ENCODE measurements at places on chromosomes 11 and 22.

DNA sequence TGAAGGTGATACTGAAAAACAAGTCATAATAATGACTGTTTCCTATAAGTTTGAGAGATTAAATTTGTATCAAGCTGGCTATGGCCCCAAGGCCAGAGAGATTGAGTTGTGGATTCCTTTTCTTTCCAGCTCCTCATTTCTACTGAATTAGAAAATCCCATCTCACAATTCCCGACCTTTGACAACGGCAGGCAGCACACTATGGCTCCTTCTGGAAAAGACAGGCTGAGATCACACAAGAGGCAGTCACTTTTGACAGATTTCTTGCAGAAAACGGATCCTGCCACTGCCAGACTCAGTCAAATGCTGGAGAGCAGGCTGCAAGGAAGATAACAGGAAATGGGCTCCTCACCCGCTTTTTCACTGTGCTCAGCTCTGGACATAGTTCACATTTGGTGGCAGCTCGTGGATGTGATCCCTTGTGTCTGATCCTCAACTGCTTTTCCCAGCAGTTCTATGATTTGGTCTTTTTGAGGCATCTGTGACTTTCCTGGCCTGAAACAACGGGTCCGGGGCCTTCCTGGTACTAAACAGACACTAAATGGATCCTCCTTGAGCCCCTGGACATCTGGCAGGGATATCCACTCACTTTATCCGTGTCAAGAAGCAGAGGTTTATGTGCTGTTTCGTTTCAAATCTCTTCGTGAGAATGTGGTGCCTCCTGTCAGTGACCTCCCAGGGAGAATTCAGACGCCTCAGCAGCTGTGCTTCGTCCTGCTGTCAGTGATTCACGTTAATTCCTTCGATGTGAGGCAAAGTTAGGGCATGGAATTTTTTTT, 26.1 kb upstream of the RTL6 start:
- DNase-seq = no peak

GRCh38 chr11:94948070-94948617, 25.2 kb downstream of the CWC15 start:
- peak; percentile 37 for DNase-seq

GRCh38 chr11:126034933-126035425, 27.7 kb downstream of the CDON start:
- DNase-seq = no peak

GRCh38 chr22:37460684-37461083, 25.5 kb downstream of the MFNG start:
- DNase-seq = no peak

GRCh38 chr11:2653198-2653551, 46.6 kb downstream of the KCNQ1OT1 start:
- no peak for DNase-seq

GRCh38 chr11:73971175-73971719, 11.4 kb downstream of the UCP2 start:
- no peak for DNase-seq

GRCh38 chr11:697811-698311, 2.2 kb downstream of the TMEM80 start:
- DNase-seq = no peak

DNA sequence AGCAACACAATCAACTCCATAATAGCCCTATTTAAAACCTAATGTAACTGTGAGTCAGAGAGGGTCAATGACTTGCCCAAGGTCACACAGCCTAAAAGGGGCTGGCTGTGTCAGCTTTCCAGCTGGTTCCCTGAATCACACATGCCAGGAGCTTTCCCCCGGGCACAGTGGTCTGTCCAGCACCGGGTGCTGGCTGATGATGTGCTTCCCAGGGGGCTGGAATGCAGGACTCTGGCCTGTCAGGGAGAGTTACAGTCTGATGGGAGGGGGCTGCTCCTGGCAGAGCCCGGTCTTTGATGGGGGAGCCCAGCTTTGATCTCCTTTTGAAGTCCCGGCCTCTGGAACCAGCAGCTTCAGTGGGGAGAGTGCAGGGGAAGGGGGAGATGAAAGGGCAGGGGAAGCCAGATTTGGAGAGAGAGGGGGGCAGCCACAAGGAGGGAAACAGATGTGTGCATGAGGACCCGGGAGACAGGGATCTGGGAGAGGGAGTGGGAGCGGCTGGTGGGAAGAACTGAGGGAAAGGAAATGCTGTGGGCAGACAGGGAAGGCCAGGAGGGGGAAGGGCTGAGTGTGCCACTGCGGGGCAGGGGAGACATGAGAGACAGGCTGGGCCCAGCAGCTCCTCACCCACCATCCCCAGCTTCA, 102.7 kb downstream of the NECTIN1 start:
- DNase-seq = no peak

DNA sequence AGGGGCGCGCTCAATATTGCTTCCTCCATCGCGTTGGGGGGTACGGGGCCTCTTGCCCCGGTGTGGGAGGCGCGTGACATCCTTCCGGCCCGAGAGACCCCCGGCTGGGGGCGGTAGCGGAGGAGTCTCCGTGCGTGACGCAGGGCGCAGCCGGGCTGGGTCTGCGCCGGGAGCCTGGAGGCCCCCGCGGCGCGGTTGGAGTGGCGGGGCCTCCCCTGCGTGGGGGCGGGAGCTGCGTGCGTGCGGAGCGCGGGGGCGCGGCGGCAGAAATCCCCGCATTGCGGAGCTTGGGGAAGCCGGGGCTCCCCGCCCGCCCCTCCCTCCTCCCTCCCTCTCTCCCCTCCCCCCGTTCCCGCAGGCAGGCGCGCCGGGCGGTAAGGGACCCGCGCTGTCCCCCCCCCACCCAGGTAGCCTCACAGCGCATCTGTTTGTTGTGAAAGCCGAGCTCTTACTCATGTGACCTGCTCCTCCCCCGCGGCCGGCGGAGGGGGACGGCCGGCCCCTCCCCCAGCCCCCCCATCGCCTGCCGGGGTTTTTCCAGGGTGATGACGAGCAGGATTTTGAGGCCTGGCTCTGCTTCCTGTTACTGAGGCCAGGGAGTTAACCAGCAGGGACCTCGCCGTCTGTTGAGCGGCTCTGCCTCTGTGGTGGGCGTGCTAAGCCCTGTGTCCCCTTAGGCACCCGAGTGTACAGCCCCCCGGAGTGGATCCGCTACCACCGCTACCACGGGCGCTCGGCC, 1.6 kb downstream of the PIM3 start:
- peak; percentile 56 for DNase-seq

DNA sequence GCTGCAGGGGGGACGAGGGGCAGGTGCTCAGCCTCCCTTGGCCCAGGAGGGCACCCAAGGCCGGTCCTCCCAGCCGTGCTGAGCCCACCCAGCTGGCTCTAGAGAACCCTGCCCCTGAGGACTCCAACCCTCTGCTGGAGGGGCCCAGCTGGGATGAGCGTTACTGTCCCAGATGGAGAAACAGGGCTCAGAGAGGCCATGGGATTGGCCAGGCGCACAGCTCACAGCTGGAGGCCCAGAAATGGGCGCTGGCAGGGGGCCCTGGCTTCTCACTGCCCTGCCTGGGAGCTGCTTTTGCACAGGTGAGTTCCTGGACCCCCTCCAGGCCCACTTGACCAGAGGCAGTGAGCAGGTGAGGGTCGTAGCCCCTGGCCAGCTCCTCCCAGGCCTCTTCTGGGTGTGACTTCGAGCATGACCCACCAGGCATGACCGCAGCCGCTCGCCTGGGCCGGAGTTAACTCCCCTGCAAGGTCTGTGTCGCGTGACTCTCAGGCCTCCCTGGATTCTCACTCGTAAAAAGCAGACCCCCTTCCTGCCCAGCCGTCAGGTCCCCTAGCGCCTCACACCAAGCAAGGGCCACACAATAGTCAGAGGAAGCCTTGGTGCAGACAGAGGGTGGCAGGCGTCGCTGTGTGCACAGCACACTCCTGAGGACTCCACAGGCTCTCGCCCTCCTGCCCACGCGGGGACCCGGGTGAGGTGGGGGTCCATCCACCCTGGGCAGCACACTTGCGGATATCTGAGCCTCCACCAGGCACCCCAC, 19.7 kb upstream of the IL17REL start:
- DNase-seq = no peak

GRCh38 chr22:22961574-22961973, 74.0 kb downstream of the IGLL5 start:
- no peak for DNase-seq

DNA sequence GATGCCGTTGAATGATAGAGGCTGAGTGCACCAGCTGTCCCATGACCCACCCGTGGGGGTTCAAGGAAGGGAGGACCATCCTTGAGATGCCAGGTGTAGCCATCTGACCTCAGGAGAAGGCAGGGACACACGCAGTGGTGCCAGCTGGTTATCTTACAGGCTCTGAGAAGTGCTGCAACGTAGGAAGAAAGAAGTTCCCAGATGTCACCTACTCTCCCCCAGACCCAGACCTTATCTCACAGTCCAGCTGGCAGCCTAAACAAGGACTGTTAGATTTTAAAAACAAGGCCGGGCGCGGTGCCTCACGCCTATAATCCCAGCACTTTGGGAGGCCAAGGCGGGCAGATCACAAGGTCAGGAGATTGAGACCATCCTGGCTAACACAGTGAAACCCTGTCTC, 1307.6 kb downstream of the TBC1D22A start:
- no peak for DNase-seq

DNA sequence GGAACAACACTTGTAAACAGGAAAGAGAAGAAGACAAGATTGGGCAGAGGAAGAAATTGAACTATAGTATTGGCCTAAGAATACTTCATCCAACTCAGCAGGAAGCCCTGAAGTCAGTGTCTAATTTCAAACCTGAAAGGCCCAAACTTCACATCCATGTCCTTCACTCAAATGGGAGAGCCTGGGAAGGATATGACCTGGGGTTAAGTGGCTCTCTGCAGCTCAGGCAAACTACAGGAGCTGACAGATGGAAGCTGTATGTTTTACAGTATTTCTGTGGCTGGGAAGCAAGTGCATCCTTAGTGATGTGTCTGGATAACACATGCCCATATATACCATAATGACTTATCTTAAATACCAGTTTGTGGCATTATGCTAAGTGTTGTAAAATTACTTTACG, 196.2 kb downstream of the SOX6 start:
- no peak for DNase-seq

- no peak for DNase-seq
Observed at GRCh38 chr11:69572233-69572860, 68.6 kb upstream of the CCND1 start.

- DNase-seq = no peak
Observed at GRCh38 chr22:47370448-47371262, 608.2 kb downstream of the TBC1D22A start.

DNA sequence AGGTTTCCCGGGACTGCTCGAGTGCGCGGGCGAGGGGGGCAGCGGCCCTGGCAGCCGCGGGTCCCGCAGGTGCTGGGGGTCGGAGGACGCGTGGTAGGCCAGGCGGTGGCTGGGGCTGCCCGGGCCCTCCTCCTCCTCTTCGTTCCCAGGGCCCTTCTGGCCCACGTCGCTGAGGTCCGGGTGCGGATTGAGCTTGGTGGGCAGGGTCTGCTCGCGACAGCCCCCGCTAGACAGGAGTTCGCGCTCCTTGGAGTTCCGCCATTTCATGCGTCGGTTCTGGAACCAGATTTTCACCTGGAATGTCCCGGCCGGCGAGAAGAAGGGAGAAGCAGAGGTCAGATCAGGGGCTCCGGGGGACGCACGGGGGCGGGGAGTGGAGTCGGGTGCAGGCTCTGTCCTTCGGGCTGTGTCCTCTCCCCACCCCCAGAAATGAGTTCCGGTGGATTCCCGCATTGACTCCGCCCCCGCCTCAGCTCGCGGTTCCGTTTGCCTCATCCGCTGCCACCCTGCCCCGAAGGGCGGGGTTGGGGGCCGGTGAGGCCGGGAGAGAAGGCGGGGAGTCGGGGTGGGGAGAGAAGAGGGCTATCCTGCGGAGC, 3.9 kb downstream of the DBX1 start:
- no peak for DNase-seq

DNA sequence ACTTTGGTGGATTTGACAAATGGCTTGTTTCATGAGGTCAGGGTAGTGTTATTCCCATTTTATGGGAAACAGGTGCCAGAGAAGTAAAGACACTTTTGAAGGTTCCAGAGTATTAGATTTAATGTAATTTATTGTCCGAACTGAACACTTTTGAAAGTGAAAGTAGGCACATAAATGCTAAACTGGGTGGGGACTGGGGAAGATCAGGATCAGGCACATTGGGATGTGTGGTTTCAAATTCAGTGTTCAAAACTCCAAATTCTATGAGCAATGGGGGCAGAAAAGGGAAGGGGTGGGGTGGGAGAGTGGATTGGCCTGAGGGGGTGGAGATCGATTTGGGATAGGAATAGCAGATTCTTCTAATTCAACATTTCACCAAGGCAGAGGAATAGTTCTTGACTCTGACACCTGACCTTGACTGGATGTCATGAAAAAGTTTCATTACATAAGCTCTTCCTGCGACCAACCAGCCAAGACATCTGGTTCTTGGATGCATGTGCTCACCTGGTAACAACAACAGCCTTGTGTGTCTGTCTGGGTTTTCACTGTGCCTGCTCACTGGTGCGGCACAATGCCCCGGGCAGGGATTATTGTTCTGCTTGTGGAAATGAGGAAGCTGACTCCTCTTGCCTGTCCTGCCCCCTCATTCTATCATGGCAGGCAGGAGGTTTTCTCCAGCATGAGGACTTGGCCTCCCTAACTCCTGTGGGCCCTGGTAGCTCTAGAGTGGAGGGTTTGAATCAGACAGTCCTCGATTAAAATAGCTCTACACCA, 10.8 kb downstream of the PPFIBP2 start:
- no peak for DNase-seq

DNA sequence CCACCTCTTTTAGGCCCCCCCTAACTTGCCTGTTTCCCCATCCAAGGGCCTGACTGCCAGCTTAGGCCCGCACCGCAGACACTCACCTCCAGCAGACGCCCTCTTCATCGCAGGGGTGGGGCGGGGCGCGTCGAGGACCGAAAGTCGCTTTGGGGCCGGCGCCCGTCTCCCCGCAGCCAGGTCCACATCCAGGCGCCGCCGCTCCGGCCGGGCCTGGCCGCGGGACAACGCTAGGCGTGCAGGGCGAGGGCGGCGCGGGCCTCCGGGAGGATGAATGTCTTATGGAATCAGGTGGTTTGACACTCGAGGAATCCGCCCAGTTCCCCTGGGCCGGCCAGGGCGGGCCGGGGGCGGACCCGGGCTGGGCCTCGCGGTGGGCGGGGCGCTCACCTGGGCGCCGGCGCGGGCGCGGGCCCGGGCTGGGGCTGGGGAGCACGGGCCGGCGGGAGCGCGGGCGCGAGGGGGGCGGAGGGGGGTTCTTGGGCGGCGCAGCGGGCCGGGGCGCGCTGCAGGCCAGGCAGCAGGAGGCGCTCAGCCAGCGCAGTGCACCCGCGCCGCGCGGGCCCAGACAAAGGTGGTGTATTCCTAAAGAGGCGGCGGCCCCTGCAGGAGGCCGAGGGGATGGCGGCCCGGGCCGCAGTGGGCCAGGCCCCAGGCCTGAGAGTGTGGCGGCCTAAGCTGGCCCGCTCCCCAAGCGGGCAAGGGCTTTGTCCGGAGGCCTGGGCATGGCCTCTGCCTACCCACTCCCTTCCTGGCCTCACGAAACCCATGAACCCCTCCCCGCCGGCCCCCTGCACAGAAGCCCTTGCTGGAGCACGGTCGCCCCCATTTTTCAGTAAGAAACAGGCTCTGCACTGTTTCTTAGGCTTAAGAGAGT, 177.6 kb downstream of the IGLL1 start:
- DNase-seq = peak; percentile 27

GRCh38 chr11:123034597-123034996, 27.3 kb downstream of the HSPA8 start:
- DNase-seq = no peak

- DNase-seq = no peak
Observed at GRCh38 chr22:24191893-24192292, 10.6 kb downstream of the SUSD2 start.
